ENCODE measurements at places on chromosomes 12 and 14.

DNA sequence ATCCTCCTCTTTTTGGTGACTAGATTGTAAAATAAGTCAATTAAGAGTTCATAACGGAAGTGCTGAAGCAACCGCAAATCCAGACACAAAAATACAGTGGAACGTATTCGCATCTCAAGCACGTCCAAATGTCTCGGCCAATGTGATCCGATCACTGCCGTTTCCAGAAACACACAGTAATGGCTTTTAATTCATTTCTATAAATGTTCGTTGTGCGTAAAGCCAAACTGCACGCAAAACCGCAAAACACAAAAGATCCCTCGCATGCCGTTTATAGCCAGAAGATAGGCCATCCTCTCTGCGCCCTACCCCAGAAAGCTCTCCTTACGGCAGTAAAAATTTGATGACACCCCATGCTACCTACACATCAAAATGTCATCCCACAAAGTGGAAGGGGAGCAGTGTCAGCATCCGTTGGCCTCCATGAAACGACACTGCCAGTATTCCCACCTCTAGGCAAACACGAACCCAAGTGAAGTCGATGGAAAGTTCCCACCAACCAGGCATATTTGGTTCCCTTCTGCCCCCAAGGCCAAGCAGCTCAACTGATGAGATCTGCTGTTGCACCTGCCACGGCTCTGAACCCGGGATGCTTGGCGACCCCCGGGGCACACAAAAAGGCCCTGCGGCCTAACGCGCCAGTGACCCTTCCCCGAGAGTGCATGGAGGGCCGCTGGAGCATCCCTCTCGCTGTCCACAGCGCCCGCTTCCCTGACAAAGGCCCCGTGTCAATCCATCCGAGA, 1.4 kb downstream of the HECTD4 start:
- DNase-seq, result peak; percentile 38

DNA sequence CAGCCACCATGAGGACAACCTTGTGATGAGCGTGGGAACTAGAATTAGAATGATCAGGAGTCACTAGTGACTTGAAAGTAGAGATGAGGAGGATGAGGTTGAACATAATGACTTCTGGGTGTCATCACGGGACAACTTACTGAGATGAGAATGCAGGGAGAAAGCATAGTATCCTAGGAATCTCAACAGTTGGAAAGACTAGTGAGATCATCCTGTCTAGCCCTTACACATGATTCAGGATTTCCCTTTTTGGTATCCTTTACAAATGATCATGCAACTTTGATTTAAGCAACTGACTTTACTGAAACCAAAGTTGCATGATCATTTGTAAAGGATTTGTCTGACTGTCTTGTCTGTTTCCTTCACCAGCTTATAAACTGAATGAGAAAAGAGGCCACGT, 51.8 kb upstream of the HIF1A start:
- peak; percentile 78 for DNase-seq

- DNase-seq, result no peak
Measured at GRCh38 chr14:93629643-93630042, 158.6 kb downstream of the PRIMA1 start.

DNA sequence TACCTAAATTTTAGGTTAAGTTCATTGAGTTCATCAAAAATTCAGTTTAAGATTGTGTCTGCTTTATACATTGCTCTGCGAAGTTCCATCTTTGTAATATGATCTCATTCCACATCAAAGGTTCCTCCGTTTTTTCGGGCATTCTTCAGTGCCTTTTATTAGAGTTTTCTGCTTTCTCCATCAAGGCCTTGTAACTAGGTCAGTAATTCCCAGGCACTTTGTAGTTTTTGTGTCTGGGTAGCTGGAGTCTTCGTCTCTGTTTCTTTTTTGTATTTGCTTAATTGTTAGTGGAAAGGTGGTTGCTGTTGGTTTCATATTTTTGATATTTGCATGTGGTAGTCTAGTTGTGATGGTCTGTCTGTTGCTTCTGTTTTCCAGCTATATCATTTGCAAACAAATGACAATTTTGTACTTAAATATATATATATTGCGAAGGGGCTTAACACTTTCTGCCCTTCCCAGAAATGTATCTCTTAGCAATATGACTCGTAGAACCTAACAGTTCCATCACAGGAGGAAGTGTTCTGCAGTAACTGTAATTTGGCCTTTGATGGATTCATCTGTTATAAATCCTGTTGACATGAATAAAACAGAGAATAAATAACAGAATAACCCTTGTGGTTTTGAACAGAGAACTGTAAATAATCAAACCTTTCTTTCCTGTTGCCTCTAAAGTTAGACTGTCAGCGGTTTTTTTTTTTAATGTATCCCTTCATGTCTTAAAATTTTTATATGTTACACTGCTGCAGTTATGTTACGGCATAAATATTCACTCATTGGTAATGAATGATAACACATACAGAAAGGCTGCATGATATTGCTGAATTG, 88.4 kb upstream of the DYNC1H1 start:
- DNase-seq, result no peak

DNA sequence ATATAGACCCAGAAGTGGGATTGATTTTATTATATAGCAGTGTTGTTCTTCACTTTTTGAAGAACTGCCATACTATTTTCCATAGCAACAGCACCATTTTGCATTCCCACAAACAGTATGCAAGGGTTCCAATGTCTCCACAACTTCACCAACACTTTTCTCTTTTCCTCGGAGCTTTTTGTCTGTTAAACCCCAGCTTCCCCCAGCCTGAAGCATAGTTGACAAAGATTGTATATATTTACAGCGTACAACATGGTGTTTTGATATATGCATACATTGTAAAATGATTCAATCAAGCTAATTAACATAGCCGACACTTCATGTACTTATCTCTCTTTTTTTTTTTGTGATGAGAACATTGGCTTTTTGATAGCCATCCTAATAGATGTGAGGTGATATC, 357.1 kb downstream of the APAF1 start:
- DNase-seq, result no peak

GRCh38 chr14:90444077-90444696, 47.4 kb downstream of the CALM1 start:
- peak; percentile 11 for DNase-seq

- peak; percentile 55 for DNase-seq
Measured at GRCh38 chr14:61566537-61567225, 128.6 kb upstream of the HIF1A start.

GRCh38 chr12:113222730-113223531, 1.7 kb downstream of the TPCN1 start:
- peak; percentile 87 for DNase-seq

DNA sequence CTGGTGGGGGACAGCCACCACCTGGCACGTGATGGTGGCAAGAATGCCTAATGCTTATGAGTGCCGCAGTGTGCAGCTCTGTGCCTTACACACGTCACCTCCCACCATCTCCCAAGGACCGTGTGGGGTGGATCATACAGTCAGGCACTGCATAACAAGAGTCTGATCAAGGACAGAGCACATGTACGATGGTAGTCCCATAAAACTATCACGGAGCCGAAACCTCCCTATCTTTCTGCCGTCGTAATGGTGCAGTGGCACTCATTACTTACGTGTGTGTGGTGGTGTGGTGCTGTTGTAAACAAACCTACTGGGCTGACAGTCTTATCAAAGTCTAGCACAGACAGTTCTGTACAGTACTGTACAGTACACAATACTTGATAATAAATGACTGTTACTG, 89.3 kb downstream of the CACNA1C start:
- no peak for DNase-seq

GRCh38 chr12:113827539-113828114, 138.5 kb downstream of the RBM19 start:
- no peak for DNase-seq

GRCh38 chr14:50769863-50770500, 61.0 kb downstream of the NIN start:
- DNase-seq, result no peak

- peak; percentile 82 for DNase-seq
Measured at GRCh38 chr14:74867673-74868072, 8.3 kb downstream of the PROX2 start.

- peak; percentile 91 for DNase-seq
Measured at GRCh38 chr12:124030510-124030909, 57.5 kb downstream of the ZNF664 start.

GRCh38 chr12:14845350-14845750, 2.0 kb upstream of the ART4 start:
- DNase-seq, result peak; percentile 89

GRCh38 chr12:93682846-93683261, 5.7 kb downstream of the CRADD start:
- no peak for DNase-seq

- DNase-seq, result peak; percentile 69
Measured at GRCh38 chr12:93336291-93336741, 41.4 kb upstream of the NUDT4 start.

DNA sequence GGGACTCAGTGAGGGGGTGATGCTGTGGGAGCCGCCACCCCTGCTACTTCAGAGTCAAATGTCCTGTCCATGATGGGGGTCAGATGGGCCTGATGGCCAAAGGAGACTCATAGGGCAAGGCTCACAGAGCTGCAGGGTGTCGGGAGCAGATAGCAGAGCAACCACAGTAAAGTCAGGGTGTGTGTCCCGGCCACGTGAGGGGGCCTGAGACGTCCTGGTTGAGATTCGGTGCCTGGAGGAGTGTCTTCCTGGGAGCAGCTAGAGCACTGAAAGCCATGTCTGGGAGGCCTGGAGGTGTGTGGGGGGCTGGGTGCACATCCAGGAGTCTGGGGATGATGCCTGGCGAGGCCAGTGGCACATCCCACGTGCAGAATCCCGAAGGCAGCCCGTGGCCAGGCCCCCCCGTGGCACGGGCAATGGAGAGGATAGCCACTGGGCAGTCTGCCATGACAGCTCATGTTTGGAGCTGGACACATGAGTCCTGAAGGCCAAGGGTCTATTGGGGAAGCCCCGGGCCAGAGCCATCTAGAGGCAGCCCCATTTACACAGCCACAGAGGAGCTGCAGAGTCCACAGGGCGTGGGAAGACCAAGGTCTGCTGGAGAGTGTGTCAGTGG, 308.0 kb upstream of the SFSWAP start:
- DNase-seq, result no peak

- peak; percentile 69 for DNase-seq
Measured at GRCh38 chr12:64826234-64826633, 1.8 kb downstream of the TBC1D30 start.

DNA sequence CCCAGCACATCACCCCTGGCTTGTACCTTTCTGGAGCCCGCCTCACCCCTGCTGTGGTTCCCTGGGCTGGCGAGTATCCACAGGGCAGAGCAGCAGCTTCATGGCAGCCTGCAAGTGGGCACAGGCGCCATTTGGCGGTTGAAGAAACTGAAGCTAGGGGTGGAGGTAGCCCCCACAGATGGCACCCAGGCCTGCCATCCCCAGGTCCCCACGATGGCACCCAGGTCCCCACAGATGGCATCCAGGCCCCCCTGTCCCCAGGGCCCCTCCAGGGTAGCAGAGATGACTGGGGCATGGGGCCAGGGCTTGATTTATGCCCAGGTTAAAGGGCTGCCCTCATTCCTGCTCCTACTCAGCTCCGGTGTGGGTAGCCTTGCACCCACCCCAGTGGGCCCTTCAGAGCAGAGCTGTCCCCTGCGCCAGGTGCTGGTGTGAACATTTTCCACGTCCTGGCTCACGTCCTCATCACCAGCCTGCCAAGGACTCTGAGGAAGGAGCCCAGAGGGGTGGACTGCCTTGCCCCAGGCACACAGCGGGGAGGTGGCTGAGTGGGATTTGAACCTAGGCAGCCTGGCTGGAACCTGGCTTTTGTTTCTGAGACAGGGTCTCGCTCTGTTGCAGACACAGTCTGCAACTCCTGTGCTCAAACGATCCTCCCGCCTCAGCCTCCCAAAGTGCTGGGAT, 8.7 kb downstream of the MMP17 start:
- no peak for DNase-seq

DNA sequence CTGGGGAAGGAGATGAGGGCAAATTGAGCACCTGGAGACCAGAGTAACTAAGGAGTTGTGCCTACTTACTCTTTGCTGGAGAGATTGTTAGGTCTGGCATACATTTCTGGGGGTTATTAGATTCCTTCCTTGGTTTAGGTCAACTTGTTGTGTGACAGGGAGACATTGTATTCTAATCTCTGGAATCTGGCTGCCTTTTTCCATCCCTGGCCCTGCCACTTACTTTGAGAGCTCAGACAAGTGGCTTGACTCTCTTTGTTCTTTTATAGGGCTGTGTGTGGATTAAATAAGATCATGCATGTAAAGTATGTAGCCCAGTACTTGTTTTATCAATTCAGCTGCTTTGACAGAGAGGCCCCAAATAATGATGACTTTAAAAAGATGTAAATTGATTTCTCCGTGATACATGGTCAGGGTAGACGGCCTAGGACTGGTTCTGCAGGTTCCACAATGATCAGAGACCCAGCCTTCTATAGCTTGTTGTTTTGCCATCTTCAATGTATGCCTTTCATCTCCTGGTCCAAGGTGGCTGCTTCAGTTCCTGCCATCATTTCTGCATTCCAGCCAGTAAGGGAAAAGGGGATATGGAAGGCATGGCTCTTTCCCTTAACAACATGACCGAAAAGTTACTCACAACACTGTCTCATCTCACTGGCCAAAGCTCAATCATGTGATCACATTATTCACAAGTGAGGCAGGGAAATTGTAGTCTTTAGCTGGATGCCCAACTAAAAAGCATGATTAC, 72.6 kb downstream of the CHST11 start:
- no peak for DNase-seq

- no peak for DNase-seq
Measured at GRCh38 chr12:12749433-12749832, 32.3 kb downstream of the CDKN1B start.

DNA sequence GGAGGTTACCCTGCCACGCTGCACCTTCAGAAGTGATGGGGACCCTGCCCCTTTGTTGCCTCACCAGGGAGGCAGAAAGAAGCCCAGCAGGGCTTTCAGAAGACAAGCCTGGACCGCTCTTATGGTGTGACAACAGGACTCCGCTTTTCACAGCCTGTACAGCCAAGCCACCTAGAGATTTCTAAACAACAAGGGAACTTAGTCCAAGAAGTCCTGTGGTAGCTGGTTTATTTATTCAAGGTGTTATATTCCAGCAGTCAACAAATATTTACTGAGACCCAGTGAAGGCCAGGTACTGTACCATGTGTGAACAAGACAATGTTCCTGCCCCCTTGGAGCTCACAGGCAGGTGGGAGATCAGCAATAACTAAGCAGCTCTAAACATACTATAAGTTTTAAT, 4.0 kb upstream of the TMEM229B start:
- DNase-seq, result no peak

DNA sequence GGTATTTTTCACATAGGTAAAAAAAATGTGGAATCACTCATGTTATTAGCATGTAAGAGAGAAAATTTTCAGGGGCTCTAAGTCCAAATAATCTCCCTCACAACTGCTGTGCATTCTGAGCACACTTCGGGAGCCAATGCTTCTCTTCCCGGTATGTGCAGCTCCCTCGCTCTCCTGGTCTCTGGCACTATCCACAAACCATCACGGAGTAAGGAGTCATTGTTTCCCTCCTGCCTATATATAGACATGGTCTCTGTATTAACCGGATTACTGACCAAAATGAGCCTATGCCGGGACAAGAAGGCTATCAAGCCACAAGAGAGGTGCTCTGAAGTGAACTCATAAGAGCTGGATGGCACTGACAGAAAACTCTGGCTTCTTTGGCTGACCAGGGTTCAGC, 13.4 kb downstream of the HECTD4 start:
- DNase-seq, result no peak

DNA sequence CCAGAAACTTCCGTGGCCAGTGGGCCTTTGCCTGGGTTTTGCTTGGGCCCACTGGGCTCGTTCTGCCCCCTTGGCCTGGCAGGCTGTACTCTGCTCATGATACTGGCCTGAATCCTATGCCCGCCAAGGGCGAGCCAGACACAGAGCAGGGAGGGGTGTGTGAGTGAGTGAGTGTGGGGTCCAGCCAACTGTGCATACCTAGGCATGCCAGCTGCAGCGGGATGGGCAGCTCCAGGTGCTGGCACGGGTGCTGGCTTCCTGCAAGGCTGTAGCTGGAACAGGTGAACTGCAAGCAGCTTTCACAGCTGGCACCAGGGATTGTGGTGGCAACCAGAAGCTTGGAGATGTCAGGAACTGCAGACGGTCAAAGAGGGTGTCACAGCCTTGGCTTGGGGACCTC, 1276.4 kb downstream of the SLC16A7 start:
- DNase-seq, result no peak
